ENCODE measurements at places on chromosomes 7 and 10. TPM values are rescaled to one million over a fixed set of nuclear protein-coding genes. Genes with fewer than 3 reads are reported as not detected.

- no peak for DNase-seq
These were observed 57.0 kb downstream of the CALD1 start for GRCh38 chr7:134836447-134836846.

AMPH gene
- polyA plus RNA-seq, result 16.4 TPM

EBLN1 gene
- not detected for polyA plus RNA-seq

DNA sequence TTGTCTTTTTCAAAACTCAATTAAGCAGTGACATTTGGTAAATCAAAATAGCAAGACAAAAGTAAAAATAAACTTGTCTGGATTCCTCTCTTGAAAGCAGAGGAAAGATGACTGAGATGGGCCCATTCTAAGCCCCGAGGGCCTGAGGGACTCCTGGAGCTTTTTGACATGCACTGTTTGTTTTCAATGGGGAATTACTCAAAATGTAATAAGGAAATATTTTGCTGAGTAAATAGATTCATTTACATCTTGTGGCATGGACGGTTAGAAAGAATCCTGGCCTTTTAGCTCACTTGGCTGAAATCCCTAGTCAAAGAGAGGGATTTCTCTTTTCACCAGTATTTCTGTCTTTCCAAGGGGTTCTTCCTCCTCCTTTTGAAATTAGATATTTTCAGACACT lies 108.0 kb downstream of the MKX start:
- no peak for DNase-seq

DNA sequence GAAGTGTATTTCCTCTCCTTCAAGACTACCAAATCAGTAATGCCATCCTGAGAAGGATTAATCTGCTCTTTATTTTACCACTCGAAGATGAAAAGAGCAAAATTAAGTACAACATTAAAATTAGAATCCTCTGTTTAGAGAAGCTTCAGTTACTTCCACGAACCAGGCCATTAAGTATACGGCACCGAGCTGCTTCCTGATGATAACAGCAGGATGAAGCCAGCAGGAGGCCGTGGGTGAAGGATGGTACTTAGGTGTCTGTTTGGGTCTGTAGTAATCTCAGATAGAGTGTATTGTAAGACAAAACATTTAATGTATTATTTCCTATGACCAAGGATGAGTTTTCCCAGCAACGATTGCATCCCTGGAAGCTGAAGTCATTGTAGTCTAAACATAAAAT lies 362.8 kb downstream of the SFMBT2 start:
- DNase-seq, result no peak

- DNase-seq, result peak; percentile 86
These were observed 1.2 kb downstream of the HOXA10 start for GRCh38 chr7:27172823-27173510.

GRCh38 chr10:119786117-119786769 lies 60.4 kb downstream of the INPP5F start:
- peak; percentile 60 for DNase-seq

UPK3B gene
- polyA plus RNA-seq, result 5.8 TPM

HMX2 gene
- 1.6 TPM for polyA plus RNA-seq

DNA sequence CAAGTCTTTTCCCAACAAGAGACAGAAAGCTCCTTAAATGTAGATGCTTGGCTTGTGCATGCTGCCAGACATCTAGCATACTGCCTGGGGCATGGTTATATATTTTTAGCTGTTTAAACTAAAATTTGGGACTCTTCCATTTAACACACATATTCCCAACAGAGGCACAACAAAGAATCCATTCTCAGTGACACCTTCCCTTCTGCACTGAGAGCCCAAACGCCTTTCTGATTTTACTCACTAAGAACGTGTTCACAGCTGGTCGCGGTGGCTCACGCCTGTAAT lies 49.9 kb downstream of the CPVL start:
- DNase-seq, result no peak

ASZ1 gene
- 0.06 TPM for polyA plus RNA-seq

DNA sequence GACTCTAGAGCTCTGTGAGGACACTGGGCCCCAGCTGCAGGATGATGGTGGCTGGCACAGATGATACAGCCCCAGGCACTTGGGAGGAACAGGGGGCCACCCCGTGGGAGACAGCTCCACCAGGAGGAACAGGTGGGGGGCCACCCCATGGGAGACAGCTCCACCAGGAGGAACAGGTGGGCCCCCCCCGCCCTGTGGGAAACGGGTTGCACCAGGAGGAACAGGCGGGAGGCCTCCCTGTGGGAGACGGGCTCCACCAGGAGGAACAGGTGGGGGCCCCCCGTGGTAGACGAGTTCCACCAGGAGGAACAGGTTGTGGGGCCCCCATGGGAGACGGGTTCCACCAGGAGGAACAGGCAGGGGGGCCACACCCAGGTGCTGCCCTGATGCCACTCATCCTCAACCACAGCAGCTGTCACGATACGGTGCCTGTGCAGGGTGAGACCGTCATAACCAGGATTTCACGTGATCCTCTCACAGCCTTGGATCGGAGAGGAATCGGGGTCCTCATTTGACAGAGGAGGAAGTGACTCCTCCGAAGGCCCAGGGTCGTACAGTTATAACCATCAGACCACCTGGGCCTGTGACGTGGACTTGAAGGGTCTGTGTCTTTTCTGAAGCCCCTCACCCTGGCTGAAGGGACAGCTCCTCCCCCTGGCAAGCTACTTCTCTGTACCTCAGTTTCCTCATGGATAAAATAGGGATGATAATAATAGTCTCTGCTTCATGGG lies 49.2 kb upstream of the NANOS1 start:
- no peak for DNase-seq

DNA sequence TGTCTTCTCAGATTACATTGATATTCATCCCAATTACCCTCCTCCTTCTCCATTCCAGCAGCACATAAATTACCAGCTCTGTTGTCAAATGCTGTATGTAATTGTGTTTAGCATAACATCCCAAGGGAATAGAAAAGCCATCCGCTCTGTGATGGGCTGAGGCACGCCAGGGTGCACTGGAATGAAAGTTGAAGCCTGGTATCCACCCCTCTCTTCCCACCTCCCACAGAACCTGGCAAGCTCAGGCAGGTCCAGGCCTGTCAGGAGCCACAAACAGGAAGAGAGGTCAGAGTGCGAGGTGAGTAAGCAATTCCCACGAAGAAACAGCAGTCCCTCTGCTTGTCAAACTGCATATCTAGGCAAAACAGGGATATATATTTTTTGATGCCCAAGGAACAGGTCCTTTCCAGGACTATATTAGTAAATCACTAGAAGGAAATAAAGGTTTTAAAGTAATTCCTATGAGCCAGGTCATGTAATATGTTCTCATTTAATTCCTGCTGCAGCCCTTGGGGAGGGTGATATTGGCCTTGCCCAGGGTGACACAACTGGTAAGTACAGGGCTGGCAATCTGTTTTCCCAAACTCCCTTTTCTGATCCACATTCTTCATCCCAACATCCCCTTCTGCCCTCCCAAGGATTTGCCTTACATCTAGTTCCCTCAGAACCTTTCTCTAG lies 155.6 kb upstream of the GHITM start:
- DNase-seq, result peak; percentile 54

CDHR3 gene
- 6.6 TPM for polyA plus RNA-seq

- DNase-seq, result no peak
These were observed 7.3 kb downstream of the LFNG start for GRCh38 chr7:2526659-2527504.
